ENCODE measurements at places on chromosomes 3 and 15. TPM values are rescaled to one million over a fixed set of nuclear protein-coding genes. Genes with fewer than 3 reads are reported as not detected.

DNA sequence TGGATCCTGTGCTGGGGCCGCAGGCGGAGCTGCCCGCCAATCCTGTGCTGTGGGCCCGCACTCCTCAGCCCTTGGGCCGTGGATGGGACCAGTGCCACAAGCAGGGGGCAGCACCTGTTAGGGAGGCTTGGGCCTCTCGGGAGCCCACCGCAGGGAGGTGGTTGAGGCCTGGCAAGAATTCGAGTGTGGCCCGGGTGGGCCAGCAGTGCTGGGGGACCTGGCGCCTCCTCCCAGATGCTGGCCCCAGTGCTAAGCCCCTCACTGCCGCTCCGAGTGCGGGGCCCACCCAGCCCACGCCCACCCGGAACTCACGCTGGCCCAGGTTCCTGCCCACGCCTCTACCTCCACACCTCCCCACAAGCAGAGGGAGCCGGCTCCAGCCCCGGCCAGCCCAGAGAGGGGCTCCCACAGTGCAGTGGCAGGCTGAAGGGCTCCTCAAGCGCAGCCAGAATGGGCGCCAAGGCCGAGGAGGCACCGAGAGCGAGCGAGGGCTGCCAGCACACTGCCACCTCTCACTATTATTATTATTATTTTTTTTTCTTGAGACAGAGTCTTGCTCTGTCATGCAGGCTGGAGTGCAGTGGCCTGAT lies 31.4 kb upstream of the TBL1XR1 start:
- H3K27me3 ChIP-seq = no peaks in the 10 kb centered on the region
- DNase-seq = no peak
- H3K4me3 ChIP-seq = no peak overlapping the region
- H3K4me1 ChIP-seq = no peaks in the 10 kb centered on the region

- H3K27me3 ChIP-seq = no peaks in the 10 kb centered on the region
- H3K4me3 ChIP-seq = no peak overlapping the region
- no peak overlapping the region for H3K27ac ChIP-seq
- DNase-seq = no peak
- H3K4me1 ChIP-seq = no peaks in the 10 kb centered on the region
- H3K36me3 ChIP-seq = no peaks in the 10 kb centered on the region
Observed at GRCh38 chr3:169835533-169835932, 22.8 kb upstream of the LRRC34 start.

GRCh38 chr15:54803134-54803808 lies 393.5 kb downstream of the RSL24D1 start:
- H3K27me3 ChIP-seq = no peaks in the 10 kb centered on the region
- H3K36me3 ChIP-seq = no peaks in the 10 kb centered on the region
- H3K27ac ChIP-seq = no peak overlapping the region
- DNase-seq = no peak

DNA sequence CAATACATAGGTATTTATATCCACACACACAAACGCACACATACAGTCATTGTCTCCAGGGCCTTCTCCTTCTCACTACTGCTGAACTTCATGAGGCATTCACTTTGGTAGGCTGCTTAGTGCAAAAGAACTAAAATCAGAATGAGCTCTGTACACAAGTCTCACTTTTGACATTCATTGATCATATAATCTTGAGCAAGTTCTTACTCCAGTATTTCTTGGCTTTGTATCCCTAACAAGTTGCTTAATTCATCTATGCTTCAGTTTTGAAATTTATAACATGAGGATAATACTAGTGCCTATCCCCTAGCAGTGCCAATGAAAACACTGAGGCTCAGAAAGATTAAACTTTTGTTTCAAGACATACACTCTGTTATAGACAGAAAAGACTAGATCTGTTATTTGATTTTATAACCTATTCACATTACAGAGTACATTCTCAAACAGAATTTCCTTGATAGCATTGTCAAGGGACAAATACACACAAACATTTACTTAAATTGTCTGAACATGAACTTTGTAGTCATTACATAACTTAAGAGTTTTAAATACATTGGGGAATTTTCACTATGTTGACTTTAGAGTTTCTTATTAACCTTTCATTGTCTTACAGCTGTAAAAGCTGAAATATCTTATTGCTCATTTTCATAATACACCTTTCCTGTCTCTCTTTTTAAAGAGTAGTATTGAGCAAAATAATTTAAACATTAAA lies 55.0 kb upstream of the SI start:
- H3K27ac ChIP-seq = no peak overlapping the region
- no peaks in the 10 kb centered on the region for H3K27me3 ChIP-seq
- DNase-seq = no peak

ST3GAL6 gene
- total RNA-seq = not detected

Data from SJSA1 (cell line).